NCI-H82 (cell line): ENCODE measurements at places on chromosomes 6 and 20.

DNA sequence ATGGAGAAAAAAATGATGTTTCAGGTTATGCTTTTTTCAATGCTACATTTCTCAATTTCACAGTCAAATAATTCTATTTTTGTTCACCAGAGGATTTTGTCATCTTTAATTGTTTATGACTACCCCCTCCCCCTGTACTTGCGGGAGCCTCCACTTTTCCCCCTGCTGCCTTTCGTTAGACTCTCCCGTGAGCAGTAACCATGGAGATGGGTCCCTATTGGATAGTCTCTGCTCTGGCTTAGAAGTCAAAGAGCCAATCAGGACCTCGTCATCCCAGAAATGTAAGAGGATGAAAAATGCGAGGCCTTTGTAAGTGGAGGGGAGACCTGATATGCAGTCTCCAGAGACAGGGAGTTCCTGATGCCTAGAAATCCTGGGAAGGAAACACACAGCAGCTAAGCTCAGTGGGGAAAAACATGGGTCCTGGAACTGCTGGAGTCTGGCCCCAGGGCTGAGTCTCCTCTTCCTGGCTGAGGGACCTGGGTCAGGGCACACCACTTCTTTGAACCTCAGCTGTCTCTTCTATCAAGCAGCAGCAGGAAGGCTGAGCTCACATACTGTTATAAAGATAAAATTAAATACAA is 298.7 kb downstream of the TSHZ2 start:
- DNase-seq, result peak; percentile 13

DNA sequence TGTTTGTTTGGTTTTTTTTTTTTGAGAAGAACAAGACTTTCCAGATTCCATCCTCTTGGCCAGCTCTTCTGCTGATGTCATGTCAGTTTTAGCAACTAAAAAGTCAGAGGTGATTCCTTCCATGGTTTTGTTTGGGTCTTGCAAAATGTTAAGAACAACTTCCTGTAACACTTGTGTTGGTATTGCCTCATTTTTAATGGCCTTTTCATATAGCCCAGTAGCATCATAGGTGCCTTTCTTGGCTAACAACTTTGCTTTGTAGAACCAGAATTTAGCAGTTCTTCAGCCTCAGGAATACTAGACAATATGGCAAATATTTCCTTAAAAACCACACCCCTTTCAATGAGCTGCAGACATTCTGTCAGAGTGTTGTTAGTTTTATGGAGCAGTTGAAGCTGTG is 99.5 kb upstream of the SIRPG start:
- no peak for DNase-seq

DNA sequence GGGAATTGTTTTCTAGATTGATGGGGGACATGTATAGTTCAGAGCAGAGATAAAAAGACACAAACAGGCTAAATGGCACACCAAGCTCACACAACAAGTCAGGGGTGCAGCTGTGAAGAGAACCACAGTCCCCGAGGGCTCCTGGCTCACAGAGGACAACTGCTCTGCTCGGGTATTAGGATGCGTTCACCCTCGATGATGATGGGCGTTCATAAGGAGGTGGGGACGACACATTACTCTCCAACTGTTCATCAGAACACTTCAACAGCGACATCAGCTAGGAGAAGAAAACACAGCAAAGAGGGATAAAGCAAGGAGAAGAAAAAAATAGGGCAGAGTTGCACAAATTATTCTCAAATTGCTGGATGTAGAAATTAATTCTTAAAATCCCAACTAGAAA is 174.8 kb upstream of the RREB1 start:
- DNase-seq, result peak; percentile 18

GRCh38 chr20:49665796-49666195 is 47.9 kb downstream of the B4GALT5 start:
- no peak for DNase-seq

- DNase-seq, result peak; percentile 43
These were observed 149.0 kb upstream of the FUT9 start for GRCh38 chr6:95866732-95867131.

DNA sequence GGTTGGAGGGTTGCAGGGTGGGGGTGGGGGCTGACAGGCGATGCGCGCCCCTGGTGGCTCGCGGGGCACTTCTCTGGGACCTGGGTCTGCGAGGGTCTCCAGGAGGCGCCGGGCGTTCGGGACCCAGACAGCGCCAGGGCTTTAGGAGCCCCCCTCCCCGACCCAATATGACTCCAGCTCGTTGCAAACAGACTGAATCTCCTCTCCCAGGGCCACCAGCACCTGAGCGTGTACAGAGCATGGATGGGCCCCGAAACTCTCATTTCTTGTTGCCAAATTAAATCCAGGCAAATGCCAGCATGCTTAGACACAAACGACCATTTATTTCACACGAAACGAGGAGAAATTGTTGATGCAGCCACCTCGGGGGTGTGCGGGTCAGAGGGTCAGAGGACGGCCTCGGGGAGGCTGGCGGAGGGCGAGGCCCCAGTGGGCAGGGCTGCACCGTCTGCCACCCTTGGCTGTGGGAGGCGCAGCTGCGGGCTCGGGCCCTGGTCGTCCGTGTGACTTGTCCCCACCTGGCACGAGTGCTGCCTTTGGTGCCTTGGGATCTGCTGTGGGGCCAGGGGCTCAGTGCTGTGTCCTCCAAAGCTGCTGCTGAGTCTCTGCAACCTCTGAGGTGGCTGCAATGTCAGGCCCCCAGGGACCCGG is 20.9 kb upstream of the GATA5 start:
- DNase-seq, result peak; percentile 75

DNA sequence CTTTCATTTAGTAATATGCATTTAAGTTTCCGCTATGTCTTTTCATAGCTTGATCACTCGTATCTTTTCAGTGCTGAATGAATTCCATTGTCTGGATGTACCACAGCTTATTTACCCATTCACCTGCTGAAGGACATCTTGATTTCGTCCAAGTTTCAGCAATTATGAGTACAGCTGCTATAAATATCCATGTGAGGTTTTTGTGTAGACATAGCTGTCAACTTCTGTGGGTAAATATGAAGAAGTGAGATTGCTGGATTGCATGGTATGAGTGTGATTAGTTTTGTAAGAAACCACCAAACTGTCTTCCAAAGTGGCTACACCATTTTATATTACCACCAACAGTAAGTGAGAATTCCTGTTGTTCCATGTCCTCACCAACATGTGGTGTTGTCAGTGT is 79.2 kb upstream of the STMND1 start:
- no peak for DNase-seq

DNA sequence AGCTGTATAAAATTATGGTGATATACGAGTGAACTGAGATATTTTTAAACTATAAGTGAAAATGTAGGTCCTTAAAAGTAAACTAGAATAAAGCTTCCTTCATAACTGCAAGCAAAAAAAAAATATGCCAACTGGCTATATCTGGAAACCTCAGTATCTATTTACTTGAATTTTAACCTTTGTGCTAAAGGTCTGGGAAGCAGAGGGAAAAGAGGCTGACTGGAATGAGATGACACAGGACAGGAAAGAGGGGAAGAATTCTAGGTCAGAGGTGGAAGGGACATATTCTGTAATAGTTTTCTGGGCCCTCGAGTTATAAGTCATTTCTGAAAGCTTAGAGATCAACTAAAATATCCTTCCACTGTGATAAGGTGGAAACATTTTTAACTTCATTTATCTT is 46.8 kb downstream of the AIG1 start:
- no peak for DNase-seq

- no peak for DNase-seq
These were observed 59.3 kb downstream of the GRM4 start for GRCh38 chr6:34086558-34086957.

- DNase-seq, result no peak
These were observed 1167.7 kb upstream of the ADGRB3 start for GRCh38 chr6:67467341-67467740.

GRCh38 chr6:154386848-154387717 is 30.5 kb upstream of the IPCEF1 start:
- no peak for DNase-seq

DNA sequence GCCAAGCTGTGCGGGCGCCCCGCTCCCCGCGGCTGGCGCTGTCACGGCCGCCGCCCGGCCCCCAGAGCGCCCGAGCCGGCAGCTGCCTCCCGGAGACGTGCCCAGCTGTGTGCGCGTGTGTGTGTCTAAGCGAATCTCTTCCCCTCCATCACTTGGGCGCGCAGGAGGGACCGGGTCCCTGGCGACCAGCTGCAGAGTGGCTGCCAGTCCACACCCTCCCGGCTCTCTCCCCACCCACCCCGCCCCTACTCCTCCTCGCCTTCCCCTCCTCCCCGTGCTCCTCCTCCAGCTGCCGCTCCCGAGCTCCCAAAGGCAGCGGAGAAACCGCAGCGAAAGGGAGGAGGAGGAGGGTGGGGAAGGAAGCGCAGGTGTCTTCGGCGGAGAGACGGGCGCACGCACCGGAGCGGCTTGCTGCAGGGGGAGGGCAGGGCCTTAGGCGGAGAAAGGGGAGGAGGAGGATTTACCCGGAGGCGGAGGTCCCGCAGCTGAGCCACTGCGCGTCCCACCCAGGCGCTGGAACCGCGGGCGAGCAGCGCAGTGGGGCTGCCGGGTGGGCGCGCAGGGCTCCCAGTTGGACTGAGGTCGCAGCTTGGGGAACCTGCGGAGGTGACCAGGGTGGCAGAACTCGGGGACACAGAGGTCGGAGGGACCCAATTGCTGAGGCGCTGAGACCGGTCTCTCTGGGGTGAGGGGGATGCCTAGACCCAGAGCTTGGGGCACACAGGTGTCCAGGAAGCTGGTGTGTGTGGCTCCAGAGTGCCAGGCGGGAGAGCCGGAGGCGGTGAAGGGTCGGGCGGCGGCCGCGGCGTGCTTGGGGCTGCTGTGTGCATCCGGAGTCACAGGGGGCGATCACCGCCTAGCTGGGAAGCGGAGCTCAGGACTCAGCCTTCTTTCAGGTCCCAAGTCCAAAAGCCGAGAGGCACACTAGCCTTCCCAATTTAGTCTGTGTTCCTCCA is at the start of gene HS3ST5:
Gene HS3ST5, minus strand, starts transcription at position 198 of the 956 bp plus-strand sequence. CDS start 280,178 bp downstream, outside the sequence.
- peak; percentile 79 for DNase-seq

GRCh38 chr20:40160097-40160550 is 528.9 kb downstream of the MAFB start:
- DNase-seq, result peak; percentile 76

- peak; percentile 83 for DNase-seq
These were observed 88.5 kb downstream of the LY86 start for GRCh38 chr6:6676910-6677441.

DNA sequence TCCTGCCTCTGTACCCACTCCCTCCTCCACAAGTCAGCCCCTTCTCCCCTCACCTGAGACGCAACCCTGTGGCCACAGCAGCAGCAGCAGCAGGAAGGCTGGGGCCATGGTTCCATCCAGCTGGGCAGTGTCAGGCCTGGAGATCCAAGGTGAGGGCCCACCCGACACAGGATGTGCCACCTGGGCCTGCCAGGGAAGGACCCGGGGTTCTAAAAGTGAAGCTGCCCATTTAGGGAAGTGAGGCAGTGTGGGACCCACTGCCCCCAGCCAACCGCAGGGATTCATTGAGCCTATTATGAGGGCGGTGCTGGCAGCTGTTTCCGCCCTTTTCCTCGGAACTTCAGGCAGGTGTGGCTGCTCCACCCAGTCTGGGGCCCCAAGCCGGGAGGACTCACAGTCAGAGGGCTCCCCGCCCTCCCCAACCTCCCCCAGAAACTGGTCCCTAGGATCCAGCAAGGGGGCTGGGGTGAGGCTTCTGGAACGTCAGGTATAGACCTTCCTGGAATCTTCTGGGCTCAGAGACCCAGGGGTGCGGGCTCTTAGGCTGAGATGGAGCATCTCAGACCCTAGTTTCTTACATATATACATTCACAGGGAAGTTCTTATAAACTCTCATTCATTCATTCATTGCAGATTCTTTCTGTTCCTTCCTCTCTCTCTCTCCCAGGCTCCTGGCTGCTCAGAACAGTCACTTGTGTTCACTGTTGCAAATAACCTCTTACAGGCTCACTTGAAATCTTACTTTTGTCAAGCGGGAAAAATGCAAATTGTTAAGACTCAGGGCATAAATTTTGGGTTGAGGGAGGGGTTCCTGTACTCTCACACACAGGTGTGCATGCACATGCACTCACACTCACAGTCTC is at the start of gene TREML2:
Gene TREML2, minus strand, starts transcription at position 249 of the 863 bp plus-strand sequence. Its CDS starts 141 bp downstream, at position 108.
- no peak for DNase-seq

DNA sequence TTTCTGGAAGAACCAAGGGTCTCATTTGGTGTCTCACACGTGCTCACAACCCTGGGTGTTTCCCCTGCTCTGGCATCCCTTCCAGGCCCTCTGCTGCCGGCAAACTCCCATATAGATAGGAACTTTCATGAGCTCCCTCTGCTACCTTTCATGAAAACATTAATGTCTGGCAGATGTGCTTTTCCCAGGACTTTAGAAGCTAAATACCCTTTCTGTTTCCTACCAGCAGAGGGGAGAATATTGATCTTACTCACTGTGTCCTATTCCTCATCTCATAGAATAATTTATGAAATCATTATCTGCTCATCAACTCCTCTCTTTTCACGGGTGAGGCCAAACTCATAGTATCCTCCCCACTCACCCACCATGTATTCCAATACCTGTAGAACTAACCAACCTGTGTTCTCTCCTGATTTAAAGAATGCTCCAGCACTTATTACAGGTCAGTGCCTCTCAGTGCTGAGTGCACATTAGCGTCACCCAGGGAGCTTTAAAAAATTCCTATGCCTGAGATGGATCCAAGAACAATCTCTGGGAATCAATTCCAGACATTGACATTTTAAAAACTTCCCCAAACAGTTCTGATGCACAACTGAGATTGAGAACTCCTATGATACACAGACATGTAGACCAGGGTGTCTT is 298.5 kb upstream of the JAG1 start:
- no peak for DNase-seq

- DNase-seq, result peak; percentile 35
These were observed 259.1 kb upstream of the FERMT1 start for GRCh38 chr20:6381887-6382286.

GRCh38 chr6:143708889-143709288 is 31.1 kb downstream of the PHACTR2 start:
- no peak for DNase-seq

DNA sequence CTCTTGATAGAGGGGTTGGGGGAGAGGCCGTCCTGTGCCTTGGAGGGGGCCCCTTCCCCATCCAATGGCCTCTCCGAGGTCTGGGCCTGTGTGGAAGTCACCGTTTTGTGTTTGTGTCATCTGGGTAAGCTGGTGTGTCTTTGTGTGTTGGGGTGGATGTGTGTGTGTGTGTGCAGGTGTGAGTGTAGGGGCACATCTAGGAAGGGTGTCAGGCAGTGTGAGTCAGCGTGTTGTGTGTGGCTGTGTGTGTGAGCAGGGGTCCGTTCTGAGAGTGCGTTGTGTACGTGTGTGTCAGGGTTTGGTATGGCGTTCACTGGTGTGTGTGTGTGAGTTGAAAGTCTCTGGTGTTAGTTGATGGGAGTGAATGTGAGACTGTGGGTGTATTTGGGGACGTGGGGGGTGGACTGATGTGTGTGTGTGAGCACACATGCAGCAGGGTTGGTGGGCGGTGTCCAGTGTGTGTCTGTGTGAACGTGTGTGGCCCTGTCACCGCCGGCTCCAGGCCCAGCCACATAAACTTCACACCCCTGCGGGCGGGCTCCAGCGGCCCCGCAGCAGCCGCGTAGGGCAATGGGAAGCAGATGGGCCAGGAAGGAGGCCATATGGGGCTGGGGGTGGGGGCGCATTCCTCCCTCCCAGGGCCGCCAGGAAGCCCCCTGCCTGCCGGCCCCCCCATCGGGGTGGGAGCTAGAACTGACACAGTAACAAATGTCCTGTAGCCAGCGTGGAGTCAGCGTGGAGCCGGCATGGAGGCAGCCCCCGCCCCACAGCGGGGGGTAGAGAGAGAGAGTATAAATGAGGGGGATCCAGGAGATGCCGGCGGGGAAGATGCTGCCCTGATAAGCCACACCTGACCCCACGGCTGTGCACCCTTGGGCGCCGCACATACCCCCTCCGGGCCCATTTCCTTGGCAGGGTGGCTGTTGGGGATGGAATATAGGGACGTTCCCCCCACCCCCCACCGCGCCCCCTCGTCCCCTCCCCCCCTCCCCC is 32.1 kb downstream of the SNAI1 start:
- DNase-seq, result peak; percentile 94

- DNase-seq, result peak; percentile 41
These were observed 124.8 kb downstream of the INSM1 start for GRCh38 chr20:20492521-20493332.
